ENCODE measurements at places on chromosomes 6 and 20. TPM values are rescaled to one million over a fixed set of nuclear protein-coding genes. Genes with fewer than 3 reads are reported as not detected.

DNA sequence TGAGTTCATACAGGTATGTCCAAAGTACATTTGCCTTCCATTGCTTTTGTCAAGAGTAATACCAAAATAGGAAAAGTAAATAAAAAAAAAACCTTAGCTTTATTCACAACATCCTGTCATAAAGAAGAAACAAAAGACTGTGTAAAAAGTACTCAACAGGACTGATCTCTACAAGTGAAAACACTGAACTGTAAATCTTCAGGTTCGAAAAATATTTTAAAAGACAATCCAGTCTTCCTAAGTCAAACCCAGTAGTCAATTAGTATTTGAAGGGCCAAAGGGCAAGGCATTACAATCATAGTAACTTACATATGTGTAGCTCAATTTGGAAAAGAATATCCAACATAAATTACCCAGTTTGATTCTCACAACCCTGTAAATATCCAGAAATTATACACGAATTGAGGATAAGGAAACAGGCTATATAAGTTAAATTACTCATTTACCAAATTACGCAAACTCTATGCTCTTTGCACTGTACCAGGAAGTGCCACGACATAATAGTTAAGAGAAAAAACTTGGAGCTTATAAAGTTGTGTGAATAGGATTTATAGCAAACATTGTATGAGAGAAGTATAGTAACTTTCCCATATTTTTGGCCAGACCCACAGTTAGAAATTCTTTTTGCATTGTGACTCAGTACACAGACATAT lies 21.2 kb downstream of the PTPRK start:
- no peak overlapping the region for H3K27ac ChIP-seq
- no peaks in the 10 kb centered on the region for H3K36me3 ChIP-seq

GRCh38 chr6:22069306-22069800 lies 227.5 kb downstream of the PRL start:
- no peaks in the 10 kb centered on the region for H3K27me3 ChIP-seq
- no peak overlapping the region for H3K27ac ChIP-seq
- H3K36me3 ChIP-seq, result no peaks in the 10 kb centered on the region
- DNase-seq, result no peak
- no peak overlapping the region for H3K4me3 ChIP-seq

TMEM74B gene
- 0.82 TPM for total RNA-seq

GRCh38 chr6:166612471-166612881 lies 14.6 kb downstream of the RPS6KA2 start:
- peaks cover 35% of the 10 kb centered on the region for H3K4me1 ChIP-seq
- no peak overlapping the region for H3K4me3 ChIP-seq
- H3K27ac ChIP-seq, result peak overlapping the region; percentile 65
- H3K27me3 ChIP-seq, result no peaks in the 10 kb centered on the region
- H3K36me3 ChIP-seq, result no peaks in the 10 kb centered on the region

GRCh38 chr6:97066056-97066455 lies 141.5 kb downstream of the KLHL32 start:
- H3K27ac ChIP-seq, result no peak overlapping the region
- no peaks in the 10 kb centered on the region for H3K4me1 ChIP-seq
- H3K4me3 ChIP-seq, result no peak overlapping the region
- no peaks in the 10 kb centered on the region for H3K36me3 ChIP-seq

NRM gene
- 1.8 TPM for total RNA-seq

GRCh38 chr6:137830511-137830911 lies 36.5 kb upstream of the TNFAIP3 start:
- no peak for DNase-seq
- H3K27ac ChIP-seq, result no peak overlapping the region
- H3K4me1 ChIP-seq, result no peaks in the 10 kb centered on the region
- H3K4me3 ChIP-seq, result no peak overlapping the region
- H3K36me3 ChIP-seq, result no peaks in the 10 kb centered on the region
- no peaks in the 10 kb centered on the region for H3K27me3 ChIP-seq

DNA sequence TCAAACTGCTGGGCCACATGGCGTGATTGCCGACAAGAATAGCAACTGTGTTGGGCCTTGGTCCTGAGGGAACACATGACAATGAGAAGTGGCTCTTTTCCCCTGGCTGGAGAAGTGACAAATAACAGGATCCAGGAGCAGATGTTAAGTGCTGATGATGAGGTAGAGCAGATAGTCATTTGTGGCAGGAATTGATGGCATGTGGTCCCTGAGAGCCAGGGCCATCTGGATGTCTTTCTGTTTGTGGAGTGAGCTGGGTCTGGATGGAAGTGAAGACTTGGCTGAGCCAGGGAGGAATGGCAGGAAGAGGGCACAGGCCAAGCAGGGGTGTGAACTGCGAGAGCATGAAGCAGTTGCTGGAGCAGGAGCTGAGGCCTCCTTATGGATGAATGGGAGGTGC lies 67.8 kb downstream of the SCAND1 start:
- H3K36me3 ChIP-seq, result no peaks in the 10 kb centered on the region
- H3K27me3 ChIP-seq, result no peaks in the 10 kb centered on the region
- H3K4me3 ChIP-seq, result no peak overlapping the region
- DNase-seq, result peak; percentile 36
- H3K27ac ChIP-seq, result peak overlapping the region; percentile 69

AKIRIN2 gene
- 38.1 TPM for total RNA-seq

GRCh38 chr6:143578054-143578453 lies 66.5 kb upstream of the FUCA2 start:
- H3K4me3 ChIP-seq, result no peak overlapping the region
- no peaks in the 10 kb centered on the region for H3K27me3 ChIP-seq

DNA sequence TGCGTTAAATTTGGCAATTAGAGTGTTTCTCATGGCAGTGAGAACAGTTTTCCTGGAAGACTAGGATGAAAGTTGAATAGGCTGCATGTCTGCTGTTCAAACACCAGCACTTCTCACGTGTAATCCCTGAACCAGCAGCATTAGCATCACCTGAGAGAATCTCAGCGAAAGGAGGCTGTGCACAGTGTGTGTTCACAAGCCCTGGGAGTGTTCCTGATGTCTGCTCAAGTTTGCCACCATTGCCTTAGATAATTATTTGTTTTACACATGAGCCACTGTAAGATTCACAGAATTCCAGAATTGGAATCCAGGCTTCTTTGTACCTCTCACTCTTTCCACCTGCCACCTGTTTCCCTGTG lies 117.3 kb downstream of the JARID2 start:
- no peak overlapping the region for H3K4me3 ChIP-seq
- no peaks in the 10 kb centered on the region for H3K27me3 ChIP-seq
- H3K4me1 ChIP-seq, result peaks cover 85% of the 10 kb centered on the region
- H3K36me3 ChIP-seq, result no peaks in the 10 kb centered on the region

DNA sequence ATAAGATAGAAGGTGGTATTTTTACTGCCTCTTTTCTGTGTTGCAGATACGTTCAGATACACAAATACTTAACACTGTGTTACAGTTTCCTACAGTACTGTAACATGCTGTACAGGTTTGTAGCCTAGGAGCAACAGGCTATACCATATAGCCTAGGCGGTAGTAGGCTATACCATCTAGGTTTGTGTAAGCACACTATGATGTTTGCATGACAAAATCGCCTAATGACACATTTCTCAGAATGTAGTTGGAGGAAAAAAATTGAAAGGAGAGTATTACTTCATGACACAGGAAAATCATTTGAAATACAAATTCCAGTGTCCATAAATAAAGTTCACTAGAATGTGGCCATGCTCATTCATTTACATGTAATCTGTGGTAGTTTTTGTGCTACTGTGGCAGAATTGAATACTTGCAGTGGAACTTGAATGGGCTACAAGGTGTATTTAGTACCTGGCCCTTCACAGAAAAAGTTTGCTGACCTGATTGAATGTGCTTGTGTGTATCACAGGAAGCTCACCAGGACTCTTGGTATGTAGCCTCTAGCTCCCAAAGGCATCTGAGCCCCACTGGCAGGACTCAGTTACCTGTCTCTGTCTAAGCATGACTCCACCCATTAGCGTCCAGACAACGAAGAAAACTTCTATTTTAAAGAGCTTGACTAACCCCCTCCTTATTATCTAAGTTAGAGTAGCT lies 18.8 kb downstream of the TOP1 start:
- no peak for DNase-seq
- peak overlapping the region; percentile 66 for H3K27ac ChIP-seq
- no peaks in the 10 kb centered on the region for H3K36me3 ChIP-seq
- peaks cover 79% of the 10 kb centered on the region for H3K4me1 ChIP-seq
- H3K4me3 ChIP-seq, result no peak overlapping the region

GRCh38 chr20:61833807-61834610 lies 231.7 kb downstream of the TAF4 start:
- H3K27ac ChIP-seq, result no peak overlapping the region
- H3K27me3 ChIP-seq, result no peaks in the 10 kb centered on the region
- no peaks in the 10 kb centered on the region for H3K36me3 ChIP-seq

DNA sequence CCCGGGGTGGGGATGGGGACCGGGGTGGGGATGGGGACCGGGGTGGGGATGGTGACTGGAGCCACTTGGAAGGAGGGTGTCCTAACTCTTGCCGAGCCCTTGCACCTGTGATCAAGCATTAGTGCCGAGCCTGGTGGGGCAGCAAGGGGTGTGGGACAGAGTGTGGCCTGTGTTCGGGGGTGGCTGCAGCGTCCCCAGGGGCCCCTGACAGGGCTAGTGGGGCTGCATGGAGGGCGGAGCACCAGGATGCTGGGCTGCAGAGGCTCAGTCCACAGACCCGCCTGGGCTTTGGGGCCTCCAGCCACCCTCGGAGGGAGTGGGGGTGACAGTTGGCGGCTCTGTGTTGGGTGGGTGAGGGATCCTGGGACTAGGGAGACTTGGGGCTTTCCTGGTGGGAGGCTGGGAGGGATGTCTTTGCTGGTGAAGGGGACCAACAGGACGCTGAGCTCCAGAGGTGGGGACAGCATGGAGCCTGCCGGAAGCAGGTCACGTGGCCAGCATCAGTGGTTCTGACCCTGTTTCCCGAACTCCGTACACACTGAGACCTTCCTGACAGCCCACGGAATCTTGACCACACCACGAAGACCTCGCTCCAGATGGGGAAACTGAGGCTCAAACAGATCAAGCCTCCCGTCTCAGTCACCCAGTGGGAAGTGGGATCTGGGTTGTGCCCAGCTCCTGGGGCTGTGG lies 4.6 kb downstream of the RBBP8NL start:
- H3K27me3 ChIP-seq, result peaks cover 19% of the 10 kb centered on the region
- no peak overlapping the region for H3K4me3 ChIP-seq
- H3K36me3 ChIP-seq, result no peaks in the 10 kb centered on the region
- DNase-seq, result no peak
- H3K4me1 ChIP-seq, result no peaks in the 10 kb centered on the region

- no peak for DNase-seq
- no peaks in the 10 kb centered on the region for H3K27me3 ChIP-seq
- H3K36me3 ChIP-seq, result no peaks in the 10 kb centered on the region
- H3K4me3 ChIP-seq, result no peak overlapping the region
- H3K27ac ChIP-seq, result no peak overlapping the region
Measured at GRCh38 chr6:14135893-14136539, 18.4 kb downstream of the CD83 start.

ENPP3 gene
- total RNA-seq, result not detected

GRCh38 chr20:21505810-21506530 lies 7.9 kb downstream of the NKX2-2 start:
- peaks cover 24% of the 10 kb centered on the region for H3K4me1 ChIP-seq
- no peaks in the 10 kb centered on the region for H3K36me3 ChIP-seq
- H3K4me3 ChIP-seq, result peak overlapping the region; percentile 27

DNA sequence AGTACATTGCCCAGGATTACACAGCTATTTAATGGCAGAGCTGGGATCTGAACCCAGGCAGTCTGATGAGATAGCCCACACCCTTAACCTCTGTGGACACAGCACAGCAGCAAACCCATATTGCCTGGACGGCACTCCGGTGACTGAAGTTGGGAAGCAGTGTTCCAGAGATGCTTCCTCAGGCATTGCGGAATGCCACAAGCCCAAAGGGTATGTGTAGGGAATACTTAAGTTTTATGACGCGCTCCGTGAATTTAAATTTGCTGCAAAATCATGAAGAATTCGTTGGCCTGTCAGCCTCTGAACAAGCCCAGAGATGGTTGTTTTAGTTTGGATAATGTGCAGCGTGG lies 46.4 kb downstream of the PSMG4 start:
- no peak overlapping the region for H3K4me3 ChIP-seq
- H3K36me3 ChIP-seq, result no peaks in the 10 kb centered on the region
- H3K4me1 ChIP-seq, result peaks cover 2% of the 10 kb centered on the region
- no peak overlapping the region for H3K27ac ChIP-seq
- no peak for DNase-seq

GDAP1L1 gene
- total RNA-seq, result not detected

DNA sequence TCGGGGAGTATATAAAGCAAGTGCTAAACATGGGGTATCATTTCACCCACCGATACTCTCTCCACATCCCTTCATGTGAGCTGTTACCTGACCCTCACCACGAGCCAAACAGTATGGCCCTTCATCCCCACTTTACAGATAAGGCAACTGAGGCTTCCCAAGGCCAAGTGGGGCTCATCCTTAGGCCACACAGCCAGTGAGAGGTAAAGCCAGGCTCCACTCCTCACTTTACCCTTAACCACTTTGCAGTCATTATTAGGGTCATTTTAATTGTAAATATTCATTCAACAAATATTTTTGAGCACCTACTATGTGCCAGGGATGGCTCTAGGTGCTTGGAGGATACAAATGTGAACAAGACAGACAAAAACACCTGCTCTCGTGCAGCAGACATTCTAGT lies 7.0 kb downstream of the SIRPA start:
- no peak overlapping the region for H3K27ac ChIP-seq
- H3K27me3 ChIP-seq, result no peaks in the 10 kb centered on the region
- no peaks in the 10 kb centered on the region for H3K36me3 ChIP-seq
- H3K4me1 ChIP-seq, result peaks cover 8% of the 10 kb centered on the region
- H3K4me3 ChIP-seq, result no peak overlapping the region

GRCh38 chr6:7821426-7821825 lies 89.2 kb downstream of the TXNDC5 start:
- H3K36me3 ChIP-seq, result no peaks in the 10 kb centered on the region
- DNase-seq, result no peak

TAP1 gene
- 26.7 TPM for total RNA-seq

DNA sequence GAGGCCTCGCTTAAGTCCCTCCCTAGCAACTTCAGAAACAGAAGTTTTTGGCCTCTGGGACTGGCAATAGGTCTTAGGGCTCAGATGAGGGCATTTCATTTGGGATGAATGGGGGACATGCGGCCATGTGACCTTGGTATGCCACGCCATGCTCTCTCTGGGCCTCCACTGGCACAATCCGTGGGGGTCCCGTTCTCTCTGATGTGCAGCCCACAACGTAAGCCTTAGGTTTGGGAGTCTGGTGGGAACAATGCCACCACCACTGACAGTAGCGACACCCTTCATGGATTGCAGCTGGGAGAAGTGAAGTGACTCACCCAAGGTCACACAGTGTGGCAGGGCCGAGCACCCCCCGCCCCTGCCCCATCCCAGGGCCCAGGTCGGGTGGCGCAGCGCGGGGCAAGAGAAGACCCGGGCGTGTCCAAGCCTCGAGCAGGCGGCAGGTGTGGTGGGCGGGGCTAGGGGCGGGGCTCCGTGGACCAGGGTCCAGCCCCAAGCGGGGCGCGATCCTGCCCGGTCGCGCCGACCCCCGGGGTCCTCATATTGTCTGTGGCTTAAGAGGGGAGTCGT lies 864 bp upstream of the CEBPB start:
- no peaks in the 10 kb centered on the region for H3K27me3 ChIP-seq
- no peak for DNase-seq
- peak overlapping the region; percentile 98 for H3K27ac ChIP-seq
- no peaks in the 10 kb centered on the region for H3K36me3 ChIP-seq
- peaks cover 19% of the 10 kb centered on the region for H3K4me1 ChIP-seq

All from gastrocnemius medialis (tissue), 4 donors.